ENCODE measurements at places on chromosomes 6 and 20.

GRCh38 chr6:167077241-167077932 lies 45.5 kb upstream of the CCR6 start:
- no peak for DNase-seq

- DNase-seq: no peak
Measured at GRCh38 chr20:38112930-38113294, 52.2 kb downstream of the TGM2 start.

DNA sequence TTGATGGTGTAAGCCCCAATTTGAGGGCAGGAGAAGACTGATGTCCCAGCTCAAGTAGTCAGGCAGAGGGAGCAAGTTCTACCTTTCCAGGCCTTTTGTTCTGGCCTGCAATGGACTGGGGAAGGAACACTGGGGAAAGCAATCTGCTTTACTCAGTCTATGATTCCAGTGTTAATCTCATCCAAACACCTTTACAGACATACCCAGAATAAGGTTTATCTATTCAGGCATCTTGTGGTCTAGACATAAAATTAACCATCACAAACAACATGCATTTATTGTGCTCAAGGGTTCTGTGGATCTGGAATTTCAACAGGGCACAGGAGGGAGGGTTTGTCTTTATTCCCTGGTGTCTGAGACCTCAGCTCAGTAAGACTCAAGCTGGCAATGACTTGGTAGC lies 14.4 kb upstream of the RSPH3 start:
- no peak for DNase-seq

DNA sequence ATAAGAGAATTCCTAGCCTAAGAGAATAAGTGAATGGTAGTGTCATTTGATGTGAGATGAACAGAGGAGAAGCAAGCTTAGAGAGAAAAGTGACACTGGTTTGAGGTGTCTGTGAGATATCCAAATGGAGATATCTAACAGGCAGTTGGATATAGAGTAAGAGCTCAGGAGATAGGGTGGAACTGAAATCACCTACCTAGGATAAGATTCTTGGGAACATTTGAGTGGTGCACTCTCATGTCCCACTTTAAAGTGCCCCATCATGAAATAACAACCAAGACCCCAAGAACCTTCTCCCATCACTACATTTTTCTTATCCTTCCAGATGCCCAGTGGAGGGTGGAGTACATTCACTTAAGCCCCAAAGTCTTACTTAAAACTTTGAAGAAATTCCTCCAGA lies 109.0 kb upstream of the MAFB start:
- no peak for DNase-seq

DNA sequence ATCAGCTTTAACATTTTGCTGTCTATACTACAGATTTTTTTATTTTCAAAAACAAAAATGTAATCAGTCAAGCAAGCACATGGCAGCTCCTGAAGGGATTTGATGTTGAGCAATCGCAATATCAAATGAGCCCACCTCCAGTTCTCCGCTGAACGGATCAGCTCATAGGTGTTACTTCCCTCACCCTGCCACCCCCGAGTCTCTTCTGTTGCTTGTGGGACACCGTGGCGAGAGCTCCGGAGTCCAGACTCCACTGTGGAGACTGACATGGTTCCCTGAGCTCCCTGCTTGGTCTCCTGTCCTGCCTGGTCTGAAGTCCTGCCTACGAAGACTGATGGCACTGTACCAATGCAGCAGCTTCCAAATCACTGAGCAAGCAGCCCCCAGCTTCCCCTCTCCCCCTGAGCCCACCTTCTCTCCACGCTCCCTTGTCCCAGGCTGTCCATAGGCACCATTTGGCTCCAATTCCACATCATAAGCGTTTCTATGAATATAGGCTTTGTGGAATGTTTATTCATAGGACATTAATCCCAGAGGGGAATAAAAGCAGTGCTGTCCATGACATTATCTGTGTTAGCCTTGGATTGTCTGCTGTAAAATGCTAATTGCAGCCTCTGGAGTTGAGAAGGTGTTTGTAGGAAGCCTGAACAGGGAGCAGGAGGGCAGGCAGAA lies 162.2 kb downstream of the LY86 start:
- no peak for DNase-seq

DNA sequence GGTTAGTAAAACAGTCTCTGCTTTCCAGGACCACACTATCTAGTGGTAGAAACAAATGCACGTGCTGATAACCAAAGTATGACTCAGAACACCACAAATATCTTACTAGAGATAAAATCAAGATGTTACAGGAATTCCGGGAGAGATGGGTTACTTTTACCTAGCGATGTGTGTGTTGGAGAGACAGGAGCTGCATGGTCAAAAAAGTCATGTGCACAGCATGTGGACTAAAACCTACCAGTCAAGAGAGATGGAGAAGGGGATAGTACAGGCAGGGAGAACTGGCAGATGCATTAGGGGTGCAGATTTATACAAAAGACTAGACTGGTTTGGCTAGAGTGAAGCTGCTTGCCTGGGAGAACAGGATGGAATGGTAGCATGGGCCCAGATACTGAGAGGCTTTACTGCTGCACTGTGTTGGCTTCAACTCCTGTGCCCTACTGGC lies 75.3 kb upstream of the MRAP2 start:
- DNase-seq: no peak

- no peak for DNase-seq
Measured at GRCh38 chr6:116975600-116975999, 98.6 kb downstream of the RFX6 start.

- DNase-seq: no peak
Measured at GRCh38 chr6:126076992-126077664, 90.8 kb downstream of the TRMT11 start.

DNA sequence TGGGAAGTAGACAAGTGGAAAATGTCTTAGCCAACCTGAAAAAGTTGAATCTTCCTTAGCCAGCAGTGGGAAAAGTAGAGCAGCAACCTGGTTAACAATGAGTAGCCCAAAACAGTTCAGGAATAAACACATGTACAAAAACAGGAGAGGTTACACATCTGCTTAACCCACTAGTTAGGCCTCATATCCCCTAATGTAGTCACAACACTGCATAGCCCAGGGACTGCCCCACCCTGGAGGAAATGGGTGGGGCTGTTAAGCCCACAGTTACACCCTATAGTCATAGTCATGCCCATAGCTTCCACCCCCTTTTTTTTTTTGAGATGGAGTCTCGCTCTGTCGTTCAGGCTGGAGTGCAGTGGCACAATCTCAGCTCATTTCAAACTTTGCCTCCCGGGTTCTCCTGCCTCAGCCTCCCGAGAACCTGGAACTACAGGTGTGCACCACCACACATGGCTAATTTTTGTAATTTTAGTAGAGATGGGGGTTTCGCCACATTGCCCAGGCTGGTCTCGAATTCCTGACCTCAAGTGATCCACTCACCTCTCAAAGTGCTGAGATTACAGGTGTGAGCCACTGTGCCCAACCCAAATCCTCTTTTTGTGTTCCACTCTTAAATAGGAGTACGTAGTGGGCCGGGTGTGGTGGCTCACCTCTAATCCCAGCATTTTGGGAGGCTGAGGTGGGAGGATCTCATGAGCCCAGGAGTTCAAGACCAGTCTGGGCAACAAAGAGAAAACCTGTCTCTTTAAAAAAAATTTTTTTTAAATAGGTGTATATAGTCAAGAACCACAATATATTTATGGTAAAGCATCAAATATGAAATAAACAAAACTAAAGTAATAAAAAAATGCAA lies 24.5 kb downstream of the ILRUN start:
- peak; percentile 68 for DNase-seq

- no peak for DNase-seq
Measured at GRCh38 chr20:44135012-44135412, 52.0 kb downstream of the JPH2 start.

- peak; percentile 69 for DNase-seq
Measured at GRCh38 chr20:56422076-56422823, 10.2 kb downstream of the CASS4 start.

- no peak for DNase-seq
Measured at GRCh38 chr20:2364044-2364443, 16.7 kb upstream of the TGM6 start.

- DNase-seq: no peak
Measured at GRCh38 chr6:111441678-111442243, 41.3 kb downstream of the REV3L start.

- DNase-seq: peak; percentile 86
Measured at GRCh38 chr6:53347921-53348370, 804 bp downstream of the ELOVL5 start.

GRCh38 chr6:151021896-151022295 lies 156.4 kb downstream of the MTHFD1L start:
- DNase-seq: no peak
